EL (cell line): ENCODE measurements at places on chromosomes 6 and 20.

DNA sequence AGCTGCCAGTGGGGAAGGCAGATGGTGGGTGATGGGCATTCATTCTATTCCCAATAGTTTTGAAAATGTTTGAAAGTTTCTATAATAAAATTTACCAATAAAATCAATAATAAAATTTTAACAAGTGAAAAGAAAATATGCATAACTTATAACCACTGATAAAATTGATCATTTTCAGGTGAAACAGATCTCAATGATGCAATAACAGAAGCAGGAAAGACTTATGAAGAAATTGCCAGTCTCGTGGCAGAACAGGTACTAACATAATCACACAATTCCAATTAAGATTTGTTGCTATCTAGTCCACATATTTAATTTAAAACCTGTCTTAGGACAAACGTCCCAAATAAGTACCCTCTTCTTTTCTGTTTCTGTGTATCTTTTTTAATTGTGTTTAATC is 45.9 kb upstream of the SYNJ2 start:
- no peak for DNase-seq

DNA sequence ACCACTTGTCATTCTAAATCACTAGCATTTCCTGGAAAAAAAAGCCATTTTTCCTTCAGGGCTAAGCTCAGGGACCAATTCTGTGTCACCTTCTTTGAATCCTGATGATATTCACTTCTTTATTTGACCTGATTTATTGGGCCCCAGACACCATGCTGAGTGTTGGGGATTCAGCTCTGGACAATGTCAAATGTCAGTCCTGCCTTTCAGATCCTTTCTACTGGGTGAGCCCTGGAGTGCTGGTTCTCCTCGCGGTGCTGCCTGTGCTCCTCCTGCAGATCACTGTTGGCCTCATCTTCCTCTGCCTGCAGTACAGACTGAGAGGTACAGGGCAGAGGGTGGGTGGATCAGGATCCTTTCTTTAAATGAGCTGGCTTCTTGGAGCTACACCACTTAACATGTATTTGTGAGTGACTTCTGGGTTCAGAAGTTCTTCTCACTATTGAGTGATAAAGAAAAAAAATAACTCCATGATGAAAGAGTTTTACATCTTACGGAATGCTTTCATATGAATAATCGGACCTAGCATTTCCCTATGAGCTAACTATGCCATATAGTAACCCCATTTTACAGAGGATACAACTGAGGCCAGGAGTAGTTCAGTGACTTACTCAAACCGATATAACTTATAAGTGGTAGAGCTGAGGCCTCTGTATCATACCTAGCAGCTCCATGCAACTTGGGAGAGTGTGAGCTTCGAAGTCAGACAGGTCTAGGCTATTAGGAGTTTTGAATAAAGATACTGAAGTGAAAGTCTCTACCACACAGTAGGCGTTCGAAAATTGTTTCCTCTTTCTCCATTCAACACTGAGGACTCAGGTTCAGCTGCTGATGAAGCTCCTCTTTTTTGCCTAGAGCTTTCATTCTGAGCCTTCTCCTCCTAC is 9.3 kb downstream of the MOG start:
- no peak for DNase-seq

GRCh38 chr6:111558690-111559187 is 46.9 kb downstream of the TRAF3IP2 start:
- no peak for DNase-seq

- no peak for DNase-seq
These were observed 86.4 kb upstream of the RIPOR2 start for GRCh38 chr6:25022140-25022553.

GRCh38 chr6:109253366-109253765 is 128.9 kb downstream of the CD164 start:
- DNase-seq: peak; percentile 29

- no peak for DNase-seq
These were observed 33.0 kb downstream of the SPTLC3 start for GRCh38 chr20:13041574-13042457.

DNA sequence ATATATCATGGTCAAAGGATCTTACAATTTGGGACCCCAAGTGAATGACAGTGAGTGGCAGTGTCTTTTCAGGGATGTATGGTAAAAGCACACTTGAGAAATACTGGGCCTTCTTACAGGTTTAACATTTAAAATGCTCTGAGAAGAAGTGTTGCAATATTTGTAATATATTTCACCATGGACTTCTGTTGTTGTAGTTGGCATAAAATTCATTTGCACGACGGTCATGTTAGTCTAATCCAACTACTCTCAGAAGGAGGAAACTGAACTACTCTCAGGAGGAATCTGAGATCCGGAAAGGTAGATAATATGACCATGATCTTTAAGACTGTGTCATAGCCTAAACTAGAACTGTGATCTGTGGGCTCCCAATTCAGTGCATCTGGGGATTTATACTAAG is 700.1 kb downstream of the HDGFL1 start:
- DNase-seq: no peak

DNA sequence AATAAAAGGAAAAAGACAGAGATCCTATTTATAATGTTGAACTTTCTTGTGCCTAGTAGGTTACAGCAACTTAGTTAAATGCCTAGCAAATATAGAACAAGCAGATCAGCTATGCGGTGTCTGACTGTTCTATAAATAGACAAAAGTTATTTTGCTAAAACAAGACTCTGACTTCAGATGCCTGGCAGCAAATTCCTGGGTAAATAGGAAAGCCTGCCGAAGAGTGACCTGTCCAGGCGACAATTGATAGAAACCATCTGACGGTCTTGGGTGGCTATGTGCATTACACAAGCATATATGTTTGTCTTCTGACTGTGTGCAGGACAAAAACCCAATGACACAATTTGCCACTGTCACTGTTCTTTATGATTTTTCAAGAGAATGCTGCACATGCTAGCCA is 38.0 kb upstream of the PDE10A start:
- no peak for DNase-seq

DNA sequence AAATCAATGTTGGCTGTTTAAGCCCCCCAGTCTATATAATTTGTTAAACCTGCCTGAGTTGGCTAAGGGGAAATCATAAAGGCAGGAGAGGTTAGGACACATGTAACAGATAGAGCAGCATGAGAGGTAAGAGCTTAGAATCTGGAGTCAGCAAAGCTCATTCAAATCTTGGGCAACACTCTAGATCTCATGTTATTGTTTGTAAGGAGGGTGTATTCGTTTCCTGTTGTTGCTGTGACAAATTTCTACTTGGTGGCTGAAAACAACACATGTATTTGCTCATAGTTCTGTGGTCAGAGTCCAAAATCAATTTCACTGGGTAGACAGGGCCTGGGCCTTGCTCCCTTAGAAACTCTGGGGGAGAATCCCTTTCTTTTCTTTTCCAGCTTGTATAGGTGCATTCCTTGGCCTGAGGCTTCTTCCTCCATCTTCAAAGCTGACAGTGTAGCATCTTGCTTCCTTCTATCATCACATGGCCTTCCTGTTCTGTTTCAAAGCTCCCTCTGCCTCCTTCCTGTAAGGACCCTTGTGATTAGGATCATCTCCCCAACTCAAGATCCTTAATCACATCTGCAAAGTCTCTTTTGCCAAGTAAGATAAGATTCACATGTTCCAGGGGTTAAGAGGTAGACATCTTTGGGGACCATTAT is 4.4 kb downstream of the LY86 start:
- no peak for DNase-seq

DNA sequence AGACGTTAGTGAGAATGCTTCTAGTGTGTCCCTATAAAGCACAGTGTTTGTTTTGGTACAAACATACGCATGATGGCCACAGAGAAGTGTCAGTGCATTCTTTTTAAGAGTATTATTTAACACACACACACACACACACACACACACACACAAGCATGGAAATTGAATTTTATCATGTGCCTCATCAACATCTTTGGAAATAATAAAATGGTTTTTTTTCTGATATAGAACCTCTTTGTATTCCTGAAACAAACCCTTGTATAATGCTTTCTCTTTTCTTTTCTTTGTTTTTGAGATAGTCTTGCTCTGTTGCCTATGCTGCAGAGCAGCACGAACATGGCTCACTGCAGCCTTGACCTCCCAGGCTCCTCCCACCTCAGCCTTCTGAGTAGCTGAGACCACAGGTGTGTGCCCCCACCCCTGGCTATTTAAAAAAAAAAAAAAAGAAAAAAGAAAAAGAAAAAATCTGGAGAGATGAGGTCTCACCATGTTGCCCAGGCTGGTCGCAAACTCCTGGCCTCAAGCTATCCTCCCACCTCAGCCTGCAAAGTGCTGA is 116.2 kb upstream of the SYNDIG1 start:
- no peak for DNase-seq

DNA sequence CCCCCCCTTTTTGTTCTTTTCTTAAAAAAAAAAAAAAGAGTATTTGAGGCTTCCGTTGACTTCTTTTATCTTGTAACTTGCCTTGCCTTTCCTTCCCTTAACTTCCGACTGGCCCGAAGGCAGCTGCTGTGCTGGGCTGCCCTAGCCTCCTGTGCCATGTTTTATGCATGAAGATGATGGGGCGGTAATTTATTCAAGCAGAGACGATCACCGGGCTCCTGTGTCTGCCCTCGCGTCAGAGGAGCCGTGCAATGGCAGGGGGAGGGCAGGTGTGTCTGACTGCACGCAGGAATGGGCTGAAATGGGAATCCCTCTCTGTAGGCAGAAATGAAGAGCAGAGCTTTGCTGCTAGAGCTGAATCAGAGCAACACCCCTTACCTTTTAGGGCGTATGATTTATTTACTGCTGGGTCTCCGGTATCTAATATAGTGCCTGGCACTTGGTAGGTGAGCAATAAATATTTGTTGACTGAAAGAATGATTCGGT is 106.3 kb upstream of the RIPOR2 start:
- no peak for DNase-seq

GRCh38 chr6:41371992-41372831 is 36.8 kb downstream of the NCR2 start:
- DNase-seq: peak; percentile 27

GRCh38 chr6:1722801-1723200 is 113.1 kb downstream of the FOXC1 start:
- DNase-seq: no peak

- DNase-seq: no peak
These were observed 25.4 kb downstream of the UNC5CL start for GRCh38 chr6:41013466-41014153.

DNA sequence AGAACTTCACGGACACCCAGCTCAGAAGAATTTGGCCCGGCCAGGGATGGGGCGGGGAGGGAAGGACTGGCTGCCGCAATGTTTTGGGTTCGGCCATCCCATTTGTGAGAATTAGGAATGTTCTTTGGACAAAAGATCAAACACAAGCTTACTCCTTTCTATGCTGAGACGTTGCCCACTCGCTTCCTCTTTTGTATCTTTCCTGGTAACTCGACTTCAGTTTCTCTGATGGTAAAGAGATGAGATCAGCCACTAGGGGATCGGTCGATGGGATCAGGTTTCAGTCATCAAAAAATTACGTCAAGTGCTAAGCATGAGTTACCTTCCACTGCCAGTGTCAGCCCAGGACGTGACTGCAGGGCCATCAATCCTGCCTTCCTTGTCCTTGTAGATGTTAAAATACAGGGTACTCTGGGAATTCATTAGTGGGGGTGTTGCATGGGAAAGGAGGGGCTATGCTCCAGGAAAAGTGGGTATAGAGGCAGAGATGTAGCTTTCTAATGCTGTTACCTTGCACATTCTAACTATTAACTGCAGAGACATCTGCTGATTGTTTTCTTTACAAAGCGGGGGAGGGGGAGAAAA is 190.2 kb downstream of the TSHZ2 start:
- DNase-seq: peak; percentile 38

DNA sequence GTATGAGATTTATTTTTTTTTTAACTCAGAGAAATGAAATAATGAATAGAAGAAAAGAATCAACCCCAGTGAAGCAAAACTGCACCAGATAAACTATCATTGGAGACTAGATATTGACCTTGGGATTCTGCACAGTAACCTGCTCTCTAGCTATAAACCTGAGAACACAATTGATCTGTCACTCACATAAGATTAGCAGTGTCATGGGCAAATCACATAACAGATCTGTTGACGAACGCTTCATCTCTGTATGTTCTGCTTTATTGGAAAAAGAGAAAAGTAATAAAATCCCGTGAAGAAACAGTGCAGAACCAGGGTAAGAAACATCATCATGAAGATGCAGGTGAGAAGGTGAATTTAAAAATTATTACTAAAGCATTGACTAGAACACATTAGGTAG is 52.8 kb upstream of the RGS17 start:
- no peak for DNase-seq

DNA sequence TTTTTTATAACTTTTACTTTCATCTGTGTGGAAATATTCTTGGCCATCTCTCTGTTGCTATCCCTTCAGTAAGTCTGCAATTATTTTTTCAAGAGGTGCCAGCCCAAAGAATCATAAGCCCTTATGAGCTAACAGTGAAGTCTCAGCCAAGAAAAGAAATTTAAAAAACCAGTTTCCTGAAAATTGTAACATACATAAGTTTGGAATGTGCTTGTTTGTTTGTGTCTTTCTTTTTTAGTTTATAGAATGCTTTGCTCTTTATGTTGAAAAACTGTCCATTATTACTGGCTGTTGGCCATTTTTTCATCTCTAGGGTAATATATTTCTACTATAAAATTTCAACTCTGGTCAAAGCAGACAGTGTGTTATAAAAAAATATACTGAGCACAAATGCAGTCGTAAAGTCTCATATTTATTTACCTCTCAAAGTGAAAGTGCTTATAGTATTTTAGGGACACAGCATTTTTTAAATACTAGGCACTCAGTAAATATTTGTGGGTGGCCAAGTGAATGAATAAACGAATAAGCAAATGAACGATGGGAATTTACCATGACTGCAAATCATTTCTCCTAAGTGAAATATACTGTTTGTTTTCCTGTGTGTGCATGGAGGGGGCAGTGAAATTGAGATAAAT is 659.7 kb downstream of the KIF16B start:
- no peak for DNase-seq

DNA sequence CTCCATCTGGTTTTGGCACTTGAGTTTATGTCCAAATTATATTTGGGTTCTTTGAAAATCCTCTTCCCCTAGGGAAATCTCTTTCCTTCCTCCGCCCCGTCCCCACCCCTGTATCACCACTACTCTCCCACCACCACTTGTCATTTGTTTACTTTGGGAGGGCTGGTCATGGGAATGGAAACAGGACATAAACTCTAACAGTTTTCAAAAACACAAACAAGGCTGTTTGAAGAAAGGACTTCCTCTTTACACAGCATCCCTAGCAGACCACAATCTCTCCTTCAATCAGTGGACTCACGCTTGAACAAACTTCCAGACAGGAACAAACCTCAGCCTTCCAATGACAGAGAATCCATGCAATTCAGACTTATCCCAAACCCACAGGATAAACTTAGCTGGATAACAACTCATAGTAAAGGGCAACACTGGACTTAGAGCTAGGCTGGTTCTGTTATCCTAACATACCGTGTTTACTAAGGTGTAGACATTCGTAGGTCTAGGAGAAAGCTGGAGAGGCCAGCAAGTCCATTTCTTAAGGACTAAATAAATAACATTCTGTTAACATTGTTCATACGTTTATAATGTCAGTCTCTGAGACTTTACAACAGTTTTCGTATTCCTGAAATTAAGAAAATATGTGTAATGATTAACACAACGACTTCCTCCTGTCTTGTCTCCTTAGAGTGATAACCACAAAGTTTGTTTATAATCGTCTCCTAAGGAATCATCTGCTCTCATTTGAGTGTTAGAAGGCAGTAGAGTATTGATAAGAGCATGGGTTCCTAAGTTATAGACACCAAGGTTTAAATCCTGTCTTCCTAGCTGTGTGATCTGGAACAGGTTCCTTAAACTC is 44.1 kb upstream of the CTAGE9 start:
- DNase-seq: peak; percentile 61

GRCh38 chr6:167848783-167849182 is 22.1 kb downstream of the AFDN start:
- no peak for DNase-seq
